Stimulated activated CD4-positive, alpha-beta T cell treated with anti-CD3 and anti-CD28 coated beads, Interleukin-1b, Interleukin-23, amount 100 ng/mL, for 1 hour (primary cell): ENCODE measurements at places on chromosomes 2 and 18.

DNA sequence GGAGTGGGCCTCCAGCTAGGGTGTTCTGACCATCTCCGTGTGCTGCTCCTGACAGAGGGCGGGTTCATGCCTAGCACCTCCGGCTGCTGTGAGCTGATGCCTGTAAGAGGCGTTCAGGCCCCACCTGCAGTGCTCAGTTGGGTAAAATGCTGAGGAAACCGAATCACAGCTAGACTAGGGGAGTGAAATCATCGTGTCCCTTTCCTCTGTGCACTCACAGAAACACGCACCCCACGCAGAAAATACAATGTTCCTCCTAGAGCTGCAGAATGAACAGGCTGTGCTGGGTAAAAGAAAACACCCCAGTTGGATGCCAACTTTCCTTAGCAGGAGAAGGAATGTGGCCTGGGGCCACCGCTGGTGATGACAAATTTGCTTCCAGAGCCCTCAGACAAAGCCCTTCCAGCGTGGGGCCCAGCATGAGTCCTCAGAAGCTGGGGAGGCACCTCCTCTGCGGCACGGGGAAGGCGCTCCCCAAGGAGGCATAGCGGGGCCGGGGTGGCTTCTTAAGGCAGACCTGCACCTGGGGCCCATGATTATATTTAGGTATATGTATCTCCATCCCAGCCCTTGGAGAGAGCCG, 16.3 kb upstream of the ARHGEF4 start:
- no peak for DNase-seq

DNA sequence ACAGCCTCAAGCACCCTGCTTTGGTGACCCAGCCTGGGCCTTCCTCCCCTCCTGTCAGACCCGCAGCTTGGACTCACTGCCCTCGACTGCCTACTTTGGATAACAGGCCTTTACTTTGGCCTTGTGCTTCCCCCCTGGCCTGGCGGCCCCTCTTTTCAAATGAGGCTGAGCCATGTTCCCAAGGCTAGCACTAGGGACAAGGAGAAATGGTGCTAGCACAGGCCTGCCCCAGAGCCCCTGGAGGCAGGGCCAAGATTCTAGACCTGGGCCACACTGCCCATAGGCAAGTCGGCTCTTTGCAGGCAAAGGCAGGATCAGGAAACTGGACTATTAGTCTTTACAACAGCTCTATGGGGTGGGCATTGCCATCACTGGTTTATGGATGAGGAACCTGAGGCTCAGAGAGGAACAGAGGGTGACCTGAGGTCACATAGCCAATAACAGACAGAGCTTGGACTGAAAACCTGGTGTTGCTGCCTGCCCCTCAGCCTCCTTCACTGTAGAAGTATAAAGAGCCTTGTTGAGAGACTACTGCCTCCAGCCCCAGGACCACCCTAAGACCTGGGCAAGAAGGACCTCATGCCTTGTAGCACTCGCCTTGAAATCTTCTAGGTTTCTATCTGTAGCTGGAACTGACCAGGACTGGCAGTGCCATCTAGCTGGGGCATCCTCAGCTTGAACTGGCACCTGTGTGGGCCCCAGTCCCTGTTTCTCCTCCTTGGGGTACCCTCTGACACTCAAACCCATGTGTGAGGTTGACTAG, 266.3 kb downstream of the DYSF start:
- DNase-seq = no peak

- no peak for DNase-seq
These were observed 112.9 kb upstream of the ATP8B1 start for GRCh38 chr18:57915865-57916582.

DNA sequence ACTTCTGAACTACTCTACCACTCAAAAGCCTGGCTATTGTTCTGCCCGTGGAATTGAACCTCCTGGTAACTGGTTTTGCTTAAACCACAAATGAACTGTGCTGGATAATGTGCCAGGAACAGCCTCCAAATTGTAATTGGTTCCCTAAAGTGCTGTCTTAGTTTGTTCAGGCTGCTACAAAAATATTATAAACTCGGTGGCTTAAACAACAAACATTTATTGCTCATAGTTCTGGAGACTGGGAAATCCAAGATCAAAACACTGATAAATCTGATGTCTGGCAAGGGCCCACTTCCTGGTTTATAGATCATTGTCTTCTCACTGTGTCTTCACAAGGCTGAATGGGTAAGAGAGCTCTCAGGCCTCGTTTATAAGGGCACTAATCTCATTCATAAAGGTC, 149.2 kb upstream of the NCKAP5 start:
- DNase-seq = no peak

DNA sequence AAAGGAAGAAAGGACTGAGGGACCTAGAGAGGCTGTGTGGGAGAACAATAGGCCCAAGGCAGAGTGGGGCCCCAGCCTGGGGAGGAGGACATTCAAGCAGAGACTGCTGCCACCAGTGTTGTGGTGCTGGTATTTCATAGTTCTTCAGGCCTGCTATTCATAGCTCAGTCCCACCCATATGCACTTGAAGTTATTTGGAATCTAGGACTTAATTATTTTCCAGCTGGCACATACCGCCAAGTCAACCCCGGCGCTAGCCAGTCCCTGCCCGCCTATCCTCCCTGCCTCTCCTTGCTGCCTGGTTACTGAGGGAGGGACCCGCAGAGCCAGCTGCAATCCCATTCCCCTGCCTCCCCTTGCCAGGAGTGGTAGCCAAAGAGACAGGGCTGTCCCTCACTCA, 141.2 kb downstream of the CABLES1 start:
- no peak for DNase-seq

- DNase-seq = no peak
These were observed 81.5 kb upstream of the PGAP1 start for GRCh38 chr2:197007716-197008628.

DNA sequence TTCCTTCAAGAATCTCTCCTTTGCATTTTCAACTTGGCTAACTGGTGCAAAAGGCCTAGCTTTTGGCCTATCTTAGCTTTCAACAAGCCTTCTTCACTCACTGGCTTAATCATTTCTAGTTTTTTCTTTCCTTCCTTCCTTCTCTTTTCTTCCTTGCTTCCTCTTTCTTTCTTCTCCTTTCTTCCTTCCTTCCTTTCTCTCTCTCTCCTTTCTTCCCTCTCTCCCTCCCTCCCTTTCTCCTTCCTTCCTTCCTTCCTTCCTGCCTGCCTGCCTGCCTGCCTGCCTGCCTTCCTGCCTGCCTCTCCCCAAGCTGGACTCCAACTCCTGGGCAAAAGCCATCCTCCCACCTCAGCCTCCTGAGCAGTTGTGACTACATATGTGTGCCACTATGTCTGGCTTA, 176.2 kb upstream of the APCDD1 start:
- no peak for DNase-seq

GRCh38 chr18:10215446-10215845, 239.0 kb upstream of the APCDD1 start:
- DNase-seq = no peak
